ENCODE measurements at places on chromosomes 12 and 14.

- peaks cover 6% of the 10 kb centered on the region for H3K36me3 ChIP-seq
- DNase-seq = no peak
- H3K27ac ChIP-seq = no peak overlapping the region
- H3K27me3 ChIP-seq = peaks cover 27% of the 10 kb centered on the region
- H3K4me1 ChIP-seq = peaks cover 10% of the 10 kb centered on the region
Measured at GRCh38 chr14:76842414-76842813, 16.2 kb downstream of the LRRC74A start.

- no peak overlapping the region for H3K27ac ChIP-seq
- peaks cover 2% of the 10 kb centered on the region for H3K27me3 ChIP-seq
- H3K4me1 ChIP-seq = peaks cover 24% of the 10 kb centered on the region
- H3K36me3 ChIP-seq = peaks cover 22% of the 10 kb centered on the region
- H3K4me3 ChIP-seq = no peak overlapping the region
Measured at GRCh38 chr12:68290126-68290525, 36.7 kb upstream of the IL22 start.

DNA sequence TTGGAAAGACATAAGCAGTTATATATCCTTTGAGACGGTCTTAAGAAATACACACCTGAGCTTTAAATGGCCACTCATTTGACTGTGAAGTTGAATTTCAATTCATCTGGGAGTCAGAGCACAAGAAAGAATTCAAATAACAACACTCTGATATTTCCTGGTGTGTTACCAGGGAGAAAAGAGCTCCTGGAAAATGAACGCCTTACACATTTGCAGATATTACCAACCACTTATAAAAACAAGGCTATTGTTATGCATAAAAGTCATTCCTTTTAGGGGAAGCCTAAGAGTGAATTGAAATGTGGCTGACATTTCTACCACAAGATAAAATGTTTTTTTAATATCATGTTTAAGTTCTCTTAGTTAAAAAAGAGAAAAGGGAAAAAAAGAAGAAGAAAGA is 229.2 kb upstream of the PLEKHG7 start:
- no peaks in the 10 kb centered on the region for H3K27me3 ChIP-seq
- no peak overlapping the region for H3K27ac ChIP-seq
- H3K4me1 ChIP-seq = peaks cover 5% of the 10 kb centered on the region
- no peak for DNase-seq
- H3K4me3 ChIP-seq = no peak overlapping the region
- H3K36me3 ChIP-seq = peaks cover 2% of the 10 kb centered on the region

GRCh38 chr14:102805371-102805891 is 28.2 kb downstream of the TRAF3 start:
- H3K27ac ChIP-seq = peak overlapping the region; percentile 84
- peaks cover 20% of the 10 kb centered on the region for H3K36me3 ChIP-seq
- peak; percentile 54 for DNase-seq
- peaks cover 57% of the 10 kb centered on the region for H3K4me1 ChIP-seq

DNA sequence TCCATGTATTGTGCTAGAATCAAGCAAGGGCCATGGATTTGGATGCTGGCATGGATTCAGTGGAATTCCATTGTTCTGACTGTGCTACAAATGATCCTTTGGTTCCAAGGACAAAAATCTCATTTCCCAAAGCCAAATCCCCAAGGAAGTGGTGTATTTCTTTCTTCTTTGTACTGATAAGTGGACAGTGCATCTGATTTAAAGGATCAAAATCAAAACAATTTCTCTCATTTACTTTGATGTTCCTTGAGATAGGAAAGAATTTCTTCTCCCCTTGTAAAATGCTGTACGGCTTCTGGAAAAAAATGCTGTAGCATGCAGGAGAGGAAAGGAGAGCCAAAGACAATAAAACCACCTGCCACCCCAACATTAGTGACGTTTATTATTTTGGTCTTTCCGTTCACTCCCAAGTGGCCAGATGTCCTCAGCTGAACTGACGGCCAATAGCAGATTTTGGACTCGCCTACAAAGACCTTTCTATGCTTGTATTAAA is 185.7 kb downstream of the PRKD1 start:
- DNase-seq = no peak
- H3K27ac ChIP-seq = no peak overlapping the region
- no peaks in the 10 kb centered on the region for H3K4me1 ChIP-seq
- H3K27me3 ChIP-seq = no peaks in the 10 kb centered on the region
- no peaks in the 10 kb centered on the region for H3K36me3 ChIP-seq

DNA sequence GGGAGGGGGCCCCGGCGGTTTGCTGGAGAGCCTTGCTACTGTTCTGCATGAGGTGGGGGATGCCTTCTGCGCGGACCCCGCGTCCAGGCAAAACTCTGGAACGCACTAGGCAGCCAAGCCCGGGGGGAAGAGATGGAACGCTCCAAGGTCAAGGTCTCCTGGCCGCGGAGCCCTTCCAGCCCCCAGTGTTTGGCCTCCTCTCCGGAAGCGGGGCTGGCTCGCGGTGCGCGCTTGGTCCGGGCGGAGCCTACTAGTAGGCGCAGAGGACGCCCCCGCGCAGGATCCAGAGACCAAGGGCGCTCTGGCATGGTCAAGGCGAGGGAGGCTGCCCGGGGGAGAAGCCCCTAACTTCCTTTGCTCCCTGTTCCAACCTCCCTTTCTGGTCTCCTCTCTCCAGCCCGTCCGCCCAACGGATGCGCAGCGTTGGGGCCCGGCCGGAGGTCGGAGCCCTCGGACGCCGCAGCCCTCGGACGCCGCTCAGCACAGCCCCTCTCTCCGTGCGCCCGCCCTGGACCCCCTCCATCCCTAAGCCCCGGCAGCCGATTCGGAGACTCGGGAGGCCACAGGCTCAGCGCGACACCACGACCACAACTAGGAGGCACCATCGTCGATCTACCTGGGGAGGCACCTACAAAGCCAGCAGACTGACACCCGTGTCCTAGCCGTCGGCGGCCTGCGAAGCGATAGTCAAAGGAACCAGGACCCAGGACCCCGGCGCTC is 669 bp upstream of the KCNK13 start:
- no peak overlapping the region for H3K27ac ChIP-seq
- peak; percentile 41 for DNase-seq
- peak overlapping the region; percentile 70 for H3K4me3 ChIP-seq
- no peaks in the 10 kb centered on the region for H3K36me3 ChIP-seq
- peaks cover 24% of the 10 kb centered on the region for H3K4me1 ChIP-seq

- H3K36me3 ChIP-seq = no peaks in the 10 kb centered on the region
- no peak for DNase-seq
- no peaks in the 10 kb centered on the region for H3K4me1 ChIP-seq
- no peaks in the 10 kb centered on the region for H3K27me3 ChIP-seq
Measured at GRCh38 chr12:114368685-114369452, 37.1 kb downstream of the TBX5 start.
